ENCODE measurements at places on chromosomes 7 and 10.

DNA sequence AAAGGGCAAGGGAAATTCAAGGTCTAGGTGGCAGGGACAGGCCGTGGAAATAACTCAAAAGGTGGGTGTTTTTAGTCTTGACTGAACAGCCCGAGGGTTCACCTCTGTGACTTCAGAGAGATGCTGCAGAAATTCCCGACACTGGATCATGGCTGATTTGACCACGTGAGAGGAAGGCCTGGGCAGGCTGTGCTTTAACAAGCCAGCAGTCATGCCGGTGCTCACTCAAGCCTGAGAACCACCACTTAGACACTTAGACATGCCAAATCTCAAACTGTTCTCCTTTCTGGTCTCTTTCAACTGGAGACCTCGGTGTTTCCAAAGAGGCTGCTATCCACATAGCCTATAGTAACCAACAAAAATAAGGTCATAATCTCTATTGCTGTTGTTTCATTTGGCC, 15.4 kb downstream of the TECTB start:
- DNase-seq, result no peak

GRCh38 chr7:69738396-69738951, 140.2 kb downstream of the AUTS2 start:
- no peak for DNase-seq

DNA sequence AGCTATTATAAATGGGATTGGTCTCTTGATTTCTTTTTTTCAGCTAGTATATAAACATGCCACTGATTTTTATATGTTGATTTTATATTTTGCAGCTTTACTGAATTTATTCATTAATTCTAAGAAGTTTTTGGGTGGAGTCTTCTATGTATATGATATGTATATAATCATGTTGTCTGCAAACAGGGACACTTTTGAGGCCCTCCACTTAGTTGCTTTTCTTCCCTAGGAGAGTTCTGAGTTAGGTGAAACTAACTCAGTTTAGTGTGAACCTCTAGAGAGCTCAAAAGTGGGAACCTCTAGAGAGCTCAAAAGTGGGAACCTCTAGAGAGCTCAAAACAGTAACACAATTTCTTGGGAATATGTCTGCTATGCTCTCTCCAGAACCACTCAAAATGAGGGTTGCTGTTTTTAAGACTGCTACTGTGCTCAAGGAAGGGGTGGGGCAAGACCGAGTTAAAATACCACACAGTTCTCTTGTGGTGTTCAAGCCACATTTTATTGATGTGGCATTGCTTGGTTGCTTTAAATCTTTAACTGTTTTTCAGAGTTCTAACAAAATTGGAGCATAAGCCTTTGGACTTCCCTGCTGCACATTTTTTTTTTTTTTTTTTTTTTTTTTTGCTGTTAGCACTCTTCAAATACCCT, 13.2 kb downstream of the CCDC7 start:
- no peak for DNase-seq

GRCh38 chr10:131748831-131749766, 151.7 kb upstream of the PPP2R2D start:
- no peak for DNase-seq

GRCh38 chr10:3950676-3951275, 165.8 kb upstream of the KLF6 start:
- DNase-seq, result no peak

GRCh38 chr7:115043605-115044004, 121.7 kb downstream of the MDFIC start:
- DNase-seq, result no peak

DNA sequence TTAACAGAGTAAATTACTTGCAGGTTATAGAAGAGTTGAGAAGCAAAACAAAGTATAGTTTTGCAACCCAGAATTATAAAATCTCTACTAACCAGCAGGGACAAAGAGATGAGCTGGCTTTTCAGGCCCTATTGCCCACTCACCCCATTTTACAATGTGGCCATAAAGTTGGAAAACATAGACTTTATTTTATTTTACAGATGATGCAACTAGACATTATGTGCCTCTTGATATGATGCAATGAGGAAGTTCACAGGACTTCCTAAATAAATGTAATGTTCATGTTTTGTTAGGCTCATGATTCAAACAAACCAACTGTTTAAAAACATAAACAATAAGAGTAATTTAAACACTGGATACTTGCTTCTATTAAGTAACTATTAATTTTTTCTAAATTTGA, 141.1 kb upstream of the WNT16 start:
- no peak for DNase-seq

- DNase-seq, result no peak
Observed at GRCh38 chr7:42877862-42878261, 34.0 kb downstream of the C7orf25 start.

- no peak for DNase-seq
Observed at GRCh38 chr10:92747600-92747999, 57.8 kb downstream of the HHEX start.

- DNase-seq, result no peak
Observed at GRCh38 chr10:26215935-26216584, 514 bp upstream of the GAD2 start.

GRCh38 chr7:92632791-92633190, 42.6 kb upstream of the FAM133B start:
- DNase-seq, result no peak

- peak; percentile 37 for DNase-seq
Observed at GRCh38 chr10:52883996-52884871, 111.7 kb upstream of the MBL2 start.

DNA sequence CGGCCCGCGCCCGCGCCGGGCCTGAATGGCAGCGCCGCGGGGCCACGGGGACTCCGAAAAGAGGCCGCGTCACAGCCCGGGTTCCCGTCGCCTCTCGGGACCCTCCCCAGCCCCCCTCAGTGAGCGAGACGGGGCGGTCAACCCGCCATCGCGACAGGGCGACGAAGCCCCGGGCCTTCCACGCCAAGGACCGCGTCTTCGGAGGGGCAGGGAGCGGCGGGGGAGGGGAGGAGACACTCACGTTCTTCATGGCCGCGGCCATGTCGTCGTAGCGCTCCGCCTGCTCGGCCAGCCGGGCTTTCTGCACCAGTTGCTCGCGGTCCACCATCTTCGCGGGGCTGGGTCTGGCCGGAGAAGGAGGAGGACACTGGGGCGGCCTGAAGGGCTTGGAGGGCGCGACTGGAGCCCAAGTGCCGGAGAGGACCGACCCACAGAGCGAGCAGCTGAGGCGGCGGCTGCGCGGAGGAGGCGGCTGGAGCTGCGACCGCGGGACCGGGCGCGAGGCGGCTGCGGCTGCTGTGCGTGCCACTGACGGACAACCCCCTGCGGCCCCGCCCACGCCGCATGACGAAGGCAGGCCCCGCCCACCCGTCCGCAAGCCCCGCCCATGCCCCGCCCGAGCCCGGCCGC, at the start of gene YWHAG:
TSS of gene YWHAG (minus strand) at position 511 of the 630 bp plus-strand sequence. CDS start at position 328, 183 bp downstream.
- DNase-seq, result peak; percentile 92

- DNase-seq, result no peak
Observed at GRCh38 chr10:47378183-47378510, 5.9 kb downstream of the ZNF488 start.

GRCh38 chr7:26880852-26881251, 16.5 kb upstream of the SKAP2 start:
- DNase-seq, result no peak

DNA sequence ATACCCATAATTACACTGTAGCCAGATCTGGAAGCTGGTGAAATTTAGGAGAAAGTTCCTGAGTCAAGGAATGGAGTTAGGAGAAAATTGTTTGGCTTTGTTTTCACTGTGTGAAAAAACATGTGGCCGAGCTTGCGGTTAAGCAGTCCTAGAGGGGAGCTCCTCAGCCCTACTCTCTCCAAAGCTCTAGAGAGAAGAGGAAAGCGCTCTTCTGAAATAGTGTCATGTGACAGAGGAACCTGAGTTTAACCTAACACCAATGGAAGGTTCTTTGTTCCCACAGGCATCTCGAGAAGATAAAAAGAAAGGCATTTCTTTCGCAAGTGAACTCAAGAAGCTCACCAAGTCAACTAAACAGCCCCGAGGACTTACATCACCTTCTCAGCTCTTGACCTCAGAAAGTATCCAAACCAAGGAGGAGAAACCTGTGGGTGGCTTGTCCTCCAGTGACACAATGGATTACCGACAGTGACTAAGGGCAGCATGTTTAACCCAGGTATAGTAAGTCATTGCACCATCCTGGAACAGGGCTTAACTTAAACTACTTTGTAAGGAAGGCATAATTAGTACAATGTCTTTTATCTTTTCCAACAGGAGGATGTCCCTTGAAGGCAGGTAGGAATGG, 38.0 kb downstream of the NOC3L start:
- DNase-seq, result no peak

- no peak for DNase-seq
Observed at GRCh38 chr7:116801092-116801710, 61.2 kb upstream of the CAPZA2 start.

DNA sequence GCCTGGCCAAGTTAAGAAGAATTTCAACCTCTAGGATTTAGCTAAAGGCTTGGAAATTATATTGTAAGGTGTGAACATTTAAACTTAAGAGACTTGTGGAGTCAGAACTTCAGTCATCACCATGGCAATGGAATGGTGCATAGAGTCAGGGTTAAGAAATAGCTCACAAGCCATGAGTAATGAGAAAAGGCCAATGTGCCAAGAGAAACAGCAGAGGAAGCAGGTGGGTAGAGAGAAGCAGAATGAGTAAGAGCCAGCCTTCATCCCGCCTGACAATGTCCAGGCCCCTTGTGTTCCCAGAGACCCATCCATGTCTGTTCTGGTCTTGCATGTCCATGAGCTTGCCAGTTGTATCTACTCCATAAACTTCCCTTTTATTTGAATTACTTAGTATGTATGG, 62.6 kb upstream of the TBX20 start:
- DNase-seq, result no peak

- DNase-seq, result no peak
Observed at GRCh38 chr10:47114680-47115186, 185.3 kb upstream of the GDF10 start.

- DNase-seq, result no peak
Observed at GRCh38 chr7:152336754-152337368, 98.9 kb downstream of the KMT2C start.

DNA sequence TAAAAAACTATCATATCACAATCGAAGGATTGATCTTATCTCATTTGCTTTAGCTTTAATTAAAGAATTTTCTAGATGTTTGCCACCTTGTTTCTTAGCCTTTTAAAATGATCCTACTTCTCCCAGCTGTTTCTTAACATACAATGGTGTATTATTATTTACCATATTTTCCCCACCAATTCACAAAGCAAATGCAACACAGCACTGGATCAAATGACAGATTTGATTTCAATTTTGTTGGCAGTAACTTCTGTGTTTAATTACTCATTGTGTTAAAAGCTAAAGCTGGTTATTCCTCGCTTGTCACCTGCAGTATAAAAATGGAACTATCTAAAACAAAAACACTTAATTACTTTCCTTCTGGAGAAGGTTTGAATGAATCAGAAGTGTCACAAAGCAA, 19.6 kb downstream of the SVIL start:
- no peak for DNase-seq

DNA sequence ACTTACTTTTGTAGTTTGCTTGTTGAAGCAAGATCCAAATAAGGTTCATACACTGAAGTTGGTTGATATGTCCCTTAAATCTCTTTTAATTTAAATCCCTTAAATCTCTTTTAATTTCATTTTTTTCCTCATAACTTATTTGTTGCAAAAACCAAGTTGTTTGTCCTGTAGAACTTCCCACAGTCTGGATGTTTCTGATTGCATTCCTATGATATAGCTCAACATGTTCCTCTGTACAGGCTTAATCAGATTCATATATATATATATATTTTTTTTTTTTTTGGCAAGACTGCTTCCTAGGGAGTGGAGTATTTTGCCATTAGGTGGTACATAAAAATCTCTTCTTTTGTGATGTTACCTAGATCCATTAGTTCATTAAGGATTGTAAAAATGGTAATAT, 174.9 kb upstream of the MKLN1 start:
- no peak for DNase-seq

DNA sequence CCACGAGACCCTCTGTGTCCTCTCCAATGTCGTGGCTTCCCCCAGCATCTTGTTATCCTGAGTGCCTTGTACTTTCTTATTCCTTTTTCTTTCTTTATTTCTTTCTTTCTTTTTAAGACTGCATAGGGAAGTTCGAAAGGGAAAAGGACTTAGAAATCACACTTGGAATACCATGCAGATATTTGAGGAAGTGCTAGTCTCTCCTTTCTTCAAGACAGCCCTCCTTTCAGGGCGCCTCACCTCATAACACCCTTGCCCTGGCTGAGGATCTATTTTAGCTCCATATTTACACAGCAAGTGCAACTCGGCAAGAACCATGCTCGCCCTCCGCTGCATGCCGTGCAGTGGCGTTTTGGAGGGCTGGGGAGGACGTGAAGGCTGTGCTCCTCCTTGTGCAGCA, 232.3 kb upstream of the GLI3 start:
- DNase-seq, result no peak

GRCh38 chr7:97179454-97180104, 62.1 kb downstream of the SDHAF3 start:
- DNase-seq, result peak; percentile 16

DNA sequence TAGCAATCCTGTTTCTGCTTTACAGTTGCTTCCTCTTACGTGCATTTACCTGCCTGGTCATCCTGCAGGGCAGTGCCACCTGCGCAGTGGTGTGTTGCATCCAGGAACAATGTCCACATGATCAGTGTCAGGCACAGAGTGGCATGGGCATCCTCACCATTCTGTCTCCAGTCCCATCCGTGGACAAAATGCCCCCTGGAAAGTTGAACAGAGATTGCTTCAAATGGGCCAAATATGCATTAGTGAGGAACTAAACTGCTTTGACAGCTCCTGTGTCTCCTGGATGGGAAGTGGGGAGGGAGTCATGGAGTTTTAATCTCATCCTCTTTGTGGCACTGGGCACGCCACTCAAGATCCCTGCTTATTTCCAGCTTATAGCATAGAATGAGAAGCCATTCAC, 151.8 kb downstream of the DPP6 start:
- DNase-seq, result no peak

- no peak for DNase-seq
Observed at GRCh38 chr10:102545265-102545871, 41.6 kb downstream of the SUFU start.

DNA sequence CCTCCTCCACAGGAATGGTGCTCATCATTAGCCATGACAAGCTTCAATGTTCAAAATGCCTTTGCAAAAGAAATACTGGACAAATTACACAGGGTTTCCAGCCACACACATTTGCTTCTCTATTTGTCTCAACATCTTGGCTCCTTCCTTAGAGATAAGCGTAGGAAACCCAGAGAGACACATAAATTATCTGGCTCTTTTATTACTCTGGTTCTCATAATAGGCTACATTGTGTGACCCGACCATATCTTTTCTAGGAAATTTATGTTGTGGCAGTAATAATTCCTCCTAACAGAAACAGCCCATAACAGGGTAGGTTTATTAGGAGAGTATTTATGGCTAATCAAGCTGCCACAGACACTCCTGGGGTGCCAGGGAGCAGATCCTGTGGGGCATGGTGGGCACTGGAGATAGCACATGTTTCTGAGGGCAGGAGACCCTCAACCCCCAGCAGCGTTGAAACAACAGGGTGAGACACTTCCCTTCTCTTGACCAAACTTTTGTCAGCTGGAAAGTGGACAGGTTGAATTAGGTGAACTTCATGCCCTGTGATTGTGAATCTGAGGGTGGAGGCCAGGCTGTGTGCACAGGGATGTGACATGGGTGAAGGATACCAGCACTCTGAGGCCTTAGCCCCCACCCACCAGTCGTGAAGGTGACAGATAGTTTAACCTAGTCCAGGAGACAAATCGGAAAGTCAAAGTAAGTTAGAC, 295.9 kb upstream of the ZNF32 start:
- no peak for DNase-seq

Data from dorsolateral prefrontal cortex (tissue), 122 donors.